ENCODE measurements at places on chromosomes 4 and X. TPM values are rescaled to one million over a fixed set of nuclear protein-coding genes. Genes with fewer than 3 reads are reported as not detected.

The SEPTIN6 gene
- total RNA-seq: 13.7 TPM

The PDZD4 gene
- total RNA-seq: not detected

The CCDC149 gene
- 7.3 TPM for total RNA-seq

The ABLIM2 gene
- total RNA-seq: 0.22 TPM

The HS3ST1 gene
- 1.1 TPM for total RNA-seq

The TEX13D gene
- not detected for total RNA-seq

The AKAP17A gene
- 35.5 TPM for total RNA-seq

The NEXMIF gene
- not detected for total RNA-seq

The CSAG3 gene
- not detected for total RNA-seq

The C1QTNF7 gene
- 0.22 TPM for total RNA-seq

The F9 gene
- not detected for total RNA-seq

The CCDC110 gene
- total RNA-seq: 0.29 TPM

The MORF4L2 gene
- 866 TPM for total RNA-seq

The GPR173 gene
- 3.7 TPM for total RNA-seq

The CLRN2 gene
- not detected for total RNA-seq

The PCYT1B gene
- total RNA-seq: under 0.01 TPM

The ZCCHC18 gene
- total RNA-seq: 0.29 TPM

The RS1 gene
- total RNA-seq: not detected

Measured in placental pericyte (primary cell).